AG04450 (cell line): ENCODE measurements at places on chromosomes 7 and 10. TPM values are rescaled to one million over a fixed set of nuclear protein-coding genes. Genes with fewer than 3 reads are reported as not detected.
A peak's percentile ranks its signal among the peaks of the same experiment; 100 is the strongest.

FXYD4 gene
- not detected in 2 replicates for polyA plus RNA-seq

MMD2 gene
- not detected in 2 replicates for polyA plus RNA-seq

- no peak for DNase-seq
Observed at GRCh38 chr7:19869979-19870378, 96.6 kb upstream of the TMEM196 start.

DNA sequence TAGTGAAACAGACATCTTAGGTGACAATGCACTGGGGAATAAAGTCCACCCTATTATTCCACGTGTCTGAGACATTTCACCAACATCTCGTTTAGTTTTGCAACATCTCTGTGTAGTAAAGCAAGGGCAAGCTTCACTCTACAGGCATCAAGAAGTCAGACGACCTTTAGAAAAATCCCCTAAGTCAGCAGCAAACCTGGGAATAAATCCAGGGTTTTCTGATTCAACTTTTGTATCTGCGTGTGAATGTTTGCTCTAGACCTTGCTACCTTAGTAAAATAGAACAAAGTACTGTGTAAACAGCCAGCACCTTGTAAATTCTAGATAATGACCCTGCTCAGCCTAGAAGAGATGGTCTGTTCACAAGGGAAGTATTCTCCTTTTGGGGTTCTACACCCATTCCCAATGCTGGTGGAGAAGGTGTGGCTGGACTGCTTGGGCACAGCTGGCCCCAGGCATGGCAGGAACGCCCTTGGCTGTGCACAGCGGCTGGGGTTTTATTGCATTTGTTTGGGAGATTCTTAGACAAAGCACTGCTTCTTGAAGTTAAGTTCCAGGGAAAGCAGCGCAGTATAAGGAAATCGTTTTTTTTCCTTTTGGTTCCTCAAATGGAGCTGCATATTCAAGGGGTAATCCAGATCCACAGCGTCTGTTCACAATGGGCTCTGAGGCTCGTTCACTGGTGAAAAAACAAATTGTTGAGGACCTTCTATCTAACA, 38.3 kb upstream of the GALNTL5 start:
- no peak for DNase-seq

GRCh38 chr10:100729862-100730724, 15.3 kb upstream of the PAX2 start:
- no peak for DNase-seq

GRCh38 chr10:51879238-51879637, 179.8 kb upstream of the CSTF2T start:
- DNase-seq, result peak; percentile 91
